NT2/D1 (cell line): ENCODE measurements at places on chromosomes 7 and 10.

DNA sequence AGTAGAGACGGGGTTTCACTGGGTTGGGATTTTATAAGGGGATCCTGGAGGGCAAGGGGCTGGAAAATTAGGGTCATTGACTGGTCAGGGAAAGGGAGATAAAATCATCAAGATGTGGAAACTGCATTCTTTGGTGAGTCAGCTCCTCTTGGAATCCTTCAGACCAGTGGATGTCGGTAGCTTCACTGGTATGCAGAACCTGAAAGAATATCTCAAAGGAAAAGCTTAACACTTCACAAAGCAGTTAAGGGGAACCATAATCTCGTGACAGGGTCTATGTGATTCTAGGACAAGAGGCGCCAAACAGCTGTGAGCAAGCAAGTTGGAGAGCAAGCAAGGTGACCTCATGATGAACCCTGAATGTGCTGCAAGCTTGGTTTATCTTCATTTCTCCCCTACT is 634.7 kb upstream of the AUTS2 start:
- DNase-seq: no peak

- DNase-seq: no peak
Observed at GRCh38 chr10:21757185-21757901, 223.3 kb downstream of the MLLT10 start.

DNA sequence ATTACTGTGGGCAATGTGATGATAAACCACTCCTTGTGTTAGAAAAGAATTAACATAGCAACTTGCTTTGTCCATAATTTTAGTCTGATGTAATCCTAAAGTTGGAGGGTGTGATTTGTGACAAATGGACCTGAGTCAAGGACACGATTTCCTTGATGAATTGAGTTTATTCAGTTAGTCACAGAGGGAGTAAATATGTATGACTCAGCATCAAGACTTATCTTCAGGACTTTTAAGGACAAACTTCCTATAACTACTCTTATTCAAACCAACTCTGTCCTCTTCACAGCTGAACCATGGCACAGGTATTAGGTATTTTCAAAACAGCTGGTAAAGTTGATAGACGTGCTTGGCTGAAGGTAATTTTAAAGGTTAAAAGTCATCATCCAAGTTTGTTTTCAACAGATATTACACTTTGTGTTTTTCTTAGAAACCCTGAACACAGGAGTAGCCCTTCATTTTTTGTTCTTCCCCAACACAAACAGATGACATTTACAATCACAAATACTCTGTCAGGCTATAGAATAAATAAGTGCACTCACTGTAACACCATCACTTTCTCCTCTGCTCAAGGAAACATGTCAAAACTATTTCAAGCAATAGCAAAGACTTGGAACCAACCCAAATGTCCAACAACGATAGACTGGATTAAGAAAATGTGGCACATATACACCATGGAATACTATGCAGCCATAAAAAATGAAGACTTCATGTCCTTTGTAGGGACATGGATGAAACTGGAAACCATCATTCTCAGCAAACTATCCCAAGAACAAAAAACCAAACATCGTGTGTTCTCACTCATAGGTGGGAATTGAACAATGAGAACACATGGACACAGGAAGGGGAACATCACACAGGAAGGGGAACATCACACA is 54.5 kb downstream of the COA1 start:
- no peak for DNase-seq

DNA sequence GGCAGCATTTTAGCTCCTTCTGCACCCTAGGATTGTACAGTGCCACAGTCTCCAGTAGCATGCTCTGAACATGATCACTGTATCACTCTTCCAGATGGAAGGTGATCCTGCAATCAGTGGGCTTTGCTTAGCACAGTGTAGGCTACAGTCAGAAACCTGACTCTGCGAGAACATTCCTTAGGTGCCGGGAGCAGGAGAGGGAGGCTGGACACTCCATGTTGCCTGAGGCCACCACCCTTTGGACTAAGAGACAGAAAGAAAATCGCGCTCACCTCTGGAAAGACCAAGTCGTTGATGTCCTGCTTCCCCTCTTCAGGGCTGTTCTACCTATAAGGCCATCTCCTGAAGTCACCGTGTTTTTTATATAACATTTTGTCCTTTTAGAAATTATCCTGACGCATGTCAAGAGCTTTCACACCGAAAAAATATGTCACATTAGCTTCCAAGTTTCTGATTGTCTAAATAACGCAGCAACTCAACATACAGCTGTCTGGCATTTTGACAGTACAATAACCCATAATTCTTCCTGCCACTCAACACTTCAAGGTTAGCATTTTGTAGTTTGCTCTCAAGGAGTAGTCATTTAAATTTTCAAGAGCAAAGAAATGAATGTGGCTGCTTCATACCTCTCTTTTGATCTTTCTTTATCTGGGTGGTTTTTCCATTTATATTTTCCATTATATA is 563.1 kb downstream of the LRMDA start:
- no peak for DNase-seq

DNA sequence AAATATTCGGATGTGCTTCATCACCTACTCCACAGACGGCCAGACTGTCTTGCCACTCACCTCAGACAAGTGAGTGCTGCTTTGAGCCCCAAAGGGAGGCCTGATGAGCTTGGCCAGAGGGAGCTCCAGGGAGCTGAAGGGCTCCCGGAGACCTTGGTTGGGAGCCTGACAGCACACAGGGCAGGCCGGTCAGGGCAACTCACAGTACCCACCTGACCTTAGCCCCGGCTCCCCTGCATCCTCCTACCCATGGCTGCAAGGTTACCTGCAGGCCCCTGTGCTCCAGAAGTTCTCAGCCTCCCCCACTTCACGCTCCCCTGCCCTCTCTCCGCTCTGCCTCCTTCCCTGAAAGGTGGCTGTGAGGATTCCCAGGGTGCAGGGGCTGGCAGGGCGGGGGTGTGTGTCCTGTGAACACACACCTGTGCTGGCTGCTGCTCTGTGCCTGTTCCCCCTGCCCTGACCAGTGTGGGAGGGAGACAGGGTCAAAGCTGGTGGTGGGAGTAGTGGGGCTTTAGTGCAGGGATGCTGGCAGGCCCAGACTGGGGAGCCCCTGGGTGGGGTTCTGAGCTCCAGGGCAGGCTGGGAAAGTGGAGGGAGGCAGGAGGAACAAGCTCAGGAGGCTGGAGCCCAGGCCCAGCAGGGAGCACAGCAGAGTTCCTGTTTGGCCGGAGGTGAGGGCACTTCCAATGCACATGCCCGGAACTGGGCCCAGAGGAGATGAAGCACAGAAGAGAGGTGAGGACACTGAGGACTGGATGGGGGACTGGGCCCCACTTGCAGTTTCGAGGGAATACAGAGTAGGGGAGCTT is 7.2 kb downstream of the ANTXRL start:
- no peak for DNase-seq

DNA sequence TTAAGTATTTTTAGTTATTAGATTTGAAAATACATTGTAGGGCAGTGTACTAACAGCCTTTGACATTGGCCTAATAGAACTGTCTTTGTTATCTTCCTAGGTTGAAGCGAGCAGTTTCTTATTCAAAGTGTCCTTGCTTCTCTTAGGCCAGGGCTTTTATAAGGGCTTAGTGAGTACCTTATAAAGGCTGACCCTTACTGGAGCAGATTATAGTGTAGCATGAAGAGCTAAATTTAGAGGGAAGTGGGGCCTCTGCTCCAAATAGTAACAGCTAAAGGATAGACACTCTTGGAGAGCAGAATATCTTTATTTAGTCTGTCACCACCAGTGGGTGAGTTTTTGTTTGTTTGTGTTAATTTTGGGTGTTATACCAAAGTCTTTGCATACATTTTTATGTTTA is 15.9 kb downstream of the BZW2 start:
- DNase-seq: no peak

DNA sequence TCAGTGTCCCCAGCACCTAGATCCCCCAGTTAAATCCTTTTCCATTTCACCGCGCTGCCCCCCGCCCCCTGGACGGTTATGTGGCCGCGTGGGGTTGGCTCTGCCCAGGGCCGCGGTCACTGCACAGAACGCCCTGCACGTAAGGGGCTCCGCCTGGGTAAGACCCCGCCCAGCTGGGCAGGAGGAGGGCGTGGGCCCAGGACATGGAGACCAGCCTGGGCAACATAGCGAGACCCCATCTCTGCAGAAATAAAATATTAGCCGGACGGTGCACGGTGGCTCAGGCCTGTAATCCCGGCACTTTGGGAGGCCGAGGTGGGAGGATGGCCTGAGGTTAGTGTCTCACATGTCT is 650 bp upstream of the ZFAND2A start:
- no peak for DNase-seq
